ENCODE measurements at places on chromosomes 7 and 10.

DNA sequence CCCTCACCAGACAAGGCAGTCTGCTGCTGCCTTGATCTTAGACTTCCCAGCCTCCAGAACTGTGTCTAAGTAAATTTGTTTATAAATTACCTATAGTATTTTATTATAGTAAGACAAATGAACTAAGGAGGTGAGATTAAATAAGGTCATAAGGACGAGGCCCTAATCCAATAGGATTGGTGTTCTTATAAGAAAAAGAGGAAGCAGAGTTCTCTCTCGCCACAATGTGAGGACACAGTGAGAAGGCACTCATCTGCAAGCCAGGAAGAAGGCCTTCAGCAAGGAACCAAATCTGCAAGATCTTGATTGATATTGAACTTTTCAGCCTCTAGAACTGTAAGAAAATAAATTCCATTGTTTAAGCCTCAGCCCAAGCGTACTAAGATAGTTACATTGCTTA is 6.1 kb upstream of the ZNF438 start:
- no peak for DNase-seq

- DNase-seq = no peak
Observed at GRCh38 chr7:36057323-36057722, 95.7 kb upstream of the EEPD1 start.

DNA sequence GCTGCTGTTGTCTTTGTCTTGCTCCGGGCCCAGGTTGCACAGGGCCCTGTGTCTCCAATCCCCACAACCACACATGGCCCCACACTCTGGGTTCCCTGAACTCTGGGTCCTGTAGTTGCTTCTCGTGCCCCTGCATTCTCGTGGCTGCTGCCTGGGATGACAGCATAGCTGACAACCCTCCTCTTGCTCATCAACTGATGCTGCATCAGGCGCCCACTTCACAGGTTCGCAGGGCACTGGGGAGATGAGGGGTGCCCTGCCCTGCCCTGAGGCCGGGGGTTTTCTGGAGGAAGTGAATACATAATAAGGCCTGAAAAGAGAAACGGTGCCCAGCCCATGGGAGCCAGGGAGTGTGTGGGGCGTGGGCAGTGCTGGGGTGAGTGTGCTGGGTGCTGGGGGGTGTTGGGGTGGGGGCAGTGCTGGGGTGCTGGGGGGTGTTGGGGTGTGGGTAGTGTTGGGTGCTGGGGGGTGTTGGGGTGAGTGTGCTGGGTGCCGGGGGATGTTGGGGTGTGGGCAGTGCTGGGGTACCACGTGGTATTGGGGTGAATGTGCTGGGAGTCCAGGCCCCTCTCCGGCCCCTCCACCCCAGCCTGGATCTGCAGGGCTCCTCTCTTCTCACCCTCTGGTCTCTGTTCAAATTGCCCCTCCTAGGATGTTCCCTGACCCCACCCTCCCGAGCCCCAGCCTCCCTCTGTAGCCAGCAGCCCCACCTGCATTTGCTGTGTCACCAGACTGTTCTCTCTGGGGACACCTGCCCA is 2.0 kb upstream of the MTG1 start:
- DNase-seq = no peak

- DNase-seq = no peak
Observed at GRCh38 chr7:117458977-117459583, 20.7 kb upstream of the CFTR start.

DNA sequence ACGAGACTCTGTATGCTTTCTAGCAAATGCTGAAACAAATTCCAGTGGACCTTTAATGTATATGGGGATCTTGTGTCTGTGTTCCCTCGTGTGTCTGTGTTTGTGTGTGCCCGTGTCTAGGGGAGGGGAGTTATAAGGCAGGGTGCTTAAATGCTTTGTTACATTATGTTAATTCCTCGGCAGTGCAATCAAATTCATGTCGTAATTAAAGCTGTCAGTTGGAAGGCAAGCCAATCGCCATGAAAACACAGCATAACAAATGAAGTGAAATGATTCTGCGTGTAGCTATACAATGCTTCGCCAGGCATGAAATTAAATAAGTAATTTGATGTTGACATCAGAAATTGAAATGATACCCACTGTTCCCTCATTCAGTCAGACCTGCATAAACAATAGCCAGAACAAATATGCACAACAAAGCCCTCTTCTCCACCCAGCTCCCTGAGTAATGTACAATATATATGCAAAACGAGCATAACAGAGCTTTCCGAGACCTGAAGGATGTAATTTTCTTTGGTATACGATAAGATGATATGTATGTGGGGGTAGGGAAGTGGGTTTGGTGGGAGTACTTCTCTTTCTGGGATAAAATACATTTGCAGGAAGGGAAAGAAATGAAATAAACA is 534.1 kb downstream of the AUTS2 start:
- DNase-seq = no peak

DNA sequence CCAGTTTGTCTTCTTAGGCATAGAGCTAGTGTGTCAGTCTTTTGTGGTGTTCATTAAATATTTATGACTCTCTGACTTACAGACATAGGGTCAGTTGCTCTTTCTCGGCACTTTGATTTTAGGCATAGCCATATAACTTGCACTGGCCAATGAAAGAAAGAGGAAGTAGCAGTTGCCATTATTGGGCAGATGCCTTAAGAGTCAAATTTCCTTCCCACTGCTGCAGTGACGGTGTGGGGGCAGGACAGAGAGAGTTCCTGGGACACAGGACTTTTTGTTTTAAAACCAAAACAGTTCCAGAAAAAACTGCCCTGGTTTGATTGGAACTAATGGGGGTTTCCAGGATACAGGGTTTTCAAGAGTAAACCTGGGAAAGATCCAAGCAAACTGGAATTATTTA is 60.2 kb upstream of the PHF14 start:
- DNase-seq = no peak

DNA sequence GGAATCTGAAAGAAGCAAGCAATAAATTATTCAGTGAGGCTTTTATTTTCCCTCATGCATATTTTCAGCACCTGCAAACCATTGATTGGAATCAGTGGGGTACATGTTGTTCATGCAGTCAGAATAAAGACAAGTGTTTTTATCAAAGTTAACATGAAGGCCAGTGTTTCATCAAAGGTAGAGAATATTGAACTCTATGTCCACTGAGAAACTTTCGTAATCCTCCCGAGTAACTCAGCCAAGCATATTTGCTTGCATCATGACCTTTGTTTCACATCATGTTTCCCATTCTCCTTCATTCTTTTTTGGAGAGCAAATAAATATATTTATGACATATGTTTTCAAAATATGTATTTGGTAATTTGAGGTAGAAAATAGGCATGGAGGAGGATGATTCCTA is 663.1 kb downstream of the SH2D4B start:
- no peak for DNase-seq

All from activated CD8-positive, alpha-beta memory T cell treated with anti-CD3 and anti-CD28 coated beads for 48 hours (primary cell).